ENCODE measurements at places on chromosomes 6 and 20.

DNA sequence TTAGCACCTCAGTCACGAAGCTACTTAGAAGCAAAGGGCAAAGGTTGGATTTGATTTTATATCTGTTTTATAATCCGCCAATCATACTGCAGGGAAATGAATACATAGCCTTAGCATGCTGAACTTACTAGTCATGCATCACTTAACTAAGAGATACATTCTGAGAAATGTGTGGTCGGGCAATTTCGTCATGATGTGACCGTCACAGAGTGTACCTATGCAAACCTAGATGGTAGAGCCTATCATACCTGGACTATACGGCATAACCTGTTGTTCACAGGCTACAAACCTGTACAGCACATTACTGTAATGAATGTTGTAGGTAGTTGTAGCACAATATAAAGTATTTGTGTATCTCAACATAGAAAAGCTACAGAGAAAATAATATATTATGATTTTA, 345.2 kb upstream of the RGS17 start:
- no peak for DNase-seq

- no peak for DNase-seq
Observed at GRCh38 chr20:37899105-37900045, 3.6 kb upstream of the VSTM2L start.

DNA sequence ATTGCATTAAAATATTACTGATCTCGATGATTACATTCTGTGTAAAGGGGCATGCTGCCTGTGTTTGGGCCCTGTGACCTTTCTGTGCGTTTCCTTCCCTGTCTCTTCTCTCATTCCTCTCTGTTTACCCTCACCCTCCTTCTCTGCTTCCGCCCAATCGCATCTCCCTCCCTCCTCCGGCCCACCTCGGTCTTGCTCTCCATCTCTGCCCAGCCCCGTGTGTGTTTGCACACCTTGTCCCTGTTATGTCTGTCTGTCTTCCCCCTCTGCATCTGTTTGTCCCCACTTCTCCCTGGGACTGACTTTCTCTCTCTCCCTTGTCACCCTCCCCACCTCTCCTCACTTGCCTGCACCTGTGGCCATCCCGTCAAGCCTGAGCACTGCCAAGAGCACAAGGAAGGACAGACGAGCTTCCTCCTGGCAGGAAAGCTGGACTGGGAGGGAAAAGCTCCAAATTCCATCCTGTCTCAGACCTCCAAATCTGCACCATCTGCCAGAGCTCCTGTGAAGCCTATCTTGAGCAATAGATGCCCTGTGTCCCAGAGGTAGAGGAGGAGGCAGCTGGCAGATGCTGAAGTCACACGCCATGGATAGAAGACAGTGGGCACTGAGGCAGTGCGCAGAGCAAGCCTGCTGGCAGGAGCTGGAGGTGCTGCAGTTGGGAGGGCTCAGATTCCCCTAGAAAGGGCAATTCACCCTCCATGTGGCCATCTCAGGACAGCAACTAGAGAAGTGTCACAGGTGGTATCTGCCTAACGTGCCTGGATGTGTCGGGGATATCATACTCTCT, 172.3 kb downstream of the PTPRT start:
- DNase-seq, result no peak

DNA sequence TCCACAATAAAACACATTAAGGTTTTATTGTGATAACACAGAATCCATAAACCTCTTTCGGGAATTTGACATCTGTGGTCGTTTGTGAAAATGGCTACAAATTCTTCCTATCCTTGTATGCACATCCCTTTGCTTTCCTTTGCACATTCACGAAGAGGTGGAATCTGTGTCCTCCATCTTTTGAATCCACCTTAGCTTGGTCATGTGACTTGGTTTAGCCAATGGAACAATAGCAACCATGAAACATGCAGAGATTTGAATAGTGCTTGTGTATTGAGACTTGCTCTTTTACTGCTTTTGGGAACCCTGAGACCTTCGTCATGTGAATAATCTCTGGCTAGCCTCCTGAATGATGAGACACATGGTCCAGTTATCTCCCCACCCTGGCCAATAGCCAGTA, 49.7 kb upstream of the NOP56 start:
- no peak for DNase-seq

All from cortex of kidney (tissue), 1 donor.